Omental fat pad (tissue), 4 donors: ENCODE measurements at places on chromosomes 12 and 14. TPM values are rescaled to one million over a fixed set of nuclear protein-coding genes. Genes with fewer than 3 reads are reported as not detected.

The VRTN gene
- not detected for total RNA-seq

The RD3L gene
- total RNA-seq = not detected

The LRRK2 gene
- total RNA-seq = 55.6 TPM

The KRT79 gene
- total RNA-seq = 0.46 TPM

The OR4K2 gene
- not detected for total RNA-seq

The KRT5 gene
- total RNA-seq = 12.6 TPM

The PRB2 gene
- total RNA-seq = not detected

The AMN gene
- 0.72 TPM for total RNA-seq

The C12orf50 gene
- total RNA-seq = not detected

The LMO3 gene
- 122 TPM for total RNA-seq

The SAMD4A gene
- 33.9 TPM for total RNA-seq

The ZNF219 gene
- total RNA-seq = 19.2 TPM

The RFX4 gene
- total RNA-seq = not detected

The SFSWAP gene
- 58.6 TPM for total RNA-seq

The AQP5 gene
- not detected for total RNA-seq

The TMEM52B gene
- not detected for total RNA-seq

The C12orf60 gene
- total RNA-seq = 1.6 TPM

The FGF6 gene
- total RNA-seq = not detected

The FIGNL2 gene
- total RNA-seq = 0.63 TPM

The IL31 gene
- total RNA-seq = not detected

The BDKRB2 gene
- total RNA-seq = 4.0 TPM

The KLRC2 gene
- 0.72 TPM for total RNA-seq

The SIX6 gene
- total RNA-seq = not detected

The SLC8A3 gene
- 0.09 TPM for total RNA-seq

The IAPP gene
- total RNA-seq = not detected

The ARG2 gene
- total RNA-seq = 10.4 TPM

The SSPN gene
- total RNA-seq = 14.1 TPM

The KRT78 gene
- not detected for total RNA-seq

The ANKS1B gene
- total RNA-seq = 5.5 TPM

The CCDC175 gene
- total RNA-seq = not detected

The SLC17A8 gene
- not detected for total RNA-seq

The KSR2 gene
- total RNA-seq = not detected
